Activated naive CD8-positive, alpha-beta T cell treated with anti-CD3 and anti-CD28 coated beads for 36 hours (primary cell): ENCODE measurements at places on chromosomes 5 and 9.

DNA sequence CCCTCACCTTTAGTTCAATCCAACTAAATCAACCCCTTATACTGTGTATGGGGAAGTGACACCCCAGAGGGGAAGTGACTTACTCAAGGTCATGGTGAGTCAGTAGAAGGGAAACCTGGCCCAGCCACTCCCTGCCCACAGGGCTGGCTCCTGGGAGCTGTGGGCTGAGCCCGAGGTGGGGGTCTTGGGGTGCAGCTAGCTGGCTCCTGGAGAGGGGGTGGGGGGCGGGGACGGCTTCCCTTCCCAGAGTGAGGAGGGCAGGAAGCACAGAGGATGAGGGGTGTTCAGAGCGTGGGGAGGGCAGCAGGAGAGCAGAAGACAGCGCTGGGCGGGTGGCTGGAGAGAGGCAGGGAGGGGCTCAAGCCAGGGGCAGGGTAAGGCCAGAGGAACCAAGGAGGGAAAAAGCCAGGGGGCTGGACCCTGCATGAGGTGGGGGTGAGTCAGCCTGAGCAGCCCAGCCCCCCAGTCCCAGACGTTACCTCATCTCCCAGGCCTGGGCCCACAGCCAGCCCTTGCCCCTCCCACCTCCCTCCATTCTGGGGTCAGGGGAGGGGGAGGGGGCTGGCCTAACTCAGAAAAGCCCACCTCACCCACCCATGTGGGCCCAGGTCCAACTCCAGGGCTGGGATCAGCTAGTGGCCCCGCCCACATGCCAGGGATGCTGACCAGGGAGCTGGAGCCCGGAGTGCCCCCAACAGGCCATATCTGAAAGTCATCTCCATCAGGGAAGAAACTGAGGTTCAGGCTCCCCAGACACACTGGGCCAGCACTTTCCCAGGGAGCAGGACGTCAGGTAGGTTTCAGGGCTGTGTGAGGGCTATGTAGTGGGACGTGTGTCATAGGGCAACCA, 2.8 kb downstream of the PDLIM7 start:
- peak overlapping the region; percentile 75 for H3K27ac ChIP-seq
- H3K4me3 ChIP-seq: no peak overlapping the region
- peaks cover 9% of the 10 kb centered on the region for H3K36me3 ChIP-seq
- no peak for DNase-seq
- peaks cover 10% of the 10 kb centered on the region for H3K27me3 ChIP-seq
- peaks cover 26% of the 10 kb centered on the region for H3K4me1 ChIP-seq

DNA sequence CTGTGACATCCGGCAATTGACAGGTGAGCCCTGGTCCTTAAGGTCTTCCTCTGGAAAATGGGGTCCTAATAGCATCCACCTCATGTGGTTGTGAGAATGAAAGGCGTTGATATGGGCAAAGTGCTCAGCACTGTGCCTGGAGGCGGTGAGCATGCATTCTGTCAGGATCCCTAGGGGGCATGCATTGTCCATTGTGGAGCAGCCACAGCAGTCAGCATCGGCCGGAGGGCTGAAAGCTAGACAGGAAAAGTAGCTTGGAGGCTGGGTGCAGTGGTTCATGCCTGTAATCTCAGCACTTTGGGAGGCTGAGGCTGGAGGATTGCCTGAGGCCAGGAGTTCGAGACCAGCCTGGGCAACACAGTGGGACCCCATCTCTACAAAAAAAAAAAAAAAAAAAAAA, 122.2 kb downstream of the LHX2 start:
- H3K36me3 ChIP-seq: no peaks in the 10 kb centered on the region
- no peaks in the 10 kb centered on the region for H3K4me1 ChIP-seq
- peaks cover 9% of the 10 kb centered on the region for H3K27me3 ChIP-seq
- no peak overlapping the region for H3K4me3 ChIP-seq

- no peaks in the 10 kb centered on the region for H3K4me1 ChIP-seq
- no peak overlapping the region for H3K27ac ChIP-seq
- no peaks in the 10 kb centered on the region for H3K27me3 ChIP-seq
- DNase-seq: no peak
- H3K4me3 ChIP-seq: no peak overlapping the region
These were observed 57.3 kb downstream of the ZFR start for GRCh38 chr5:32387211-32387610.

GRCh38 chr5:13649656-13650055, 294.8 kb downstream of the DNAH5 start:
- no peaks in the 10 kb centered on the region for H3K36me3 ChIP-seq
- no peak overlapping the region for H3K4me3 ChIP-seq
- no peaks in the 10 kb centered on the region for H3K4me1 ChIP-seq
- H3K27ac ChIP-seq: no peak overlapping the region
- DNase-seq: no peak

GRCh38 chr5:112373885-112374284, 45.2 kb downstream of the EPB41L4A start:
- no peak for DNase-seq
- peaks cover 27% of the 10 kb centered on the region for H3K27me3 ChIP-seq
- H3K4me1 ChIP-seq: no peaks in the 10 kb centered on the region
- no peak overlapping the region for H3K4me3 ChIP-seq

DNA sequence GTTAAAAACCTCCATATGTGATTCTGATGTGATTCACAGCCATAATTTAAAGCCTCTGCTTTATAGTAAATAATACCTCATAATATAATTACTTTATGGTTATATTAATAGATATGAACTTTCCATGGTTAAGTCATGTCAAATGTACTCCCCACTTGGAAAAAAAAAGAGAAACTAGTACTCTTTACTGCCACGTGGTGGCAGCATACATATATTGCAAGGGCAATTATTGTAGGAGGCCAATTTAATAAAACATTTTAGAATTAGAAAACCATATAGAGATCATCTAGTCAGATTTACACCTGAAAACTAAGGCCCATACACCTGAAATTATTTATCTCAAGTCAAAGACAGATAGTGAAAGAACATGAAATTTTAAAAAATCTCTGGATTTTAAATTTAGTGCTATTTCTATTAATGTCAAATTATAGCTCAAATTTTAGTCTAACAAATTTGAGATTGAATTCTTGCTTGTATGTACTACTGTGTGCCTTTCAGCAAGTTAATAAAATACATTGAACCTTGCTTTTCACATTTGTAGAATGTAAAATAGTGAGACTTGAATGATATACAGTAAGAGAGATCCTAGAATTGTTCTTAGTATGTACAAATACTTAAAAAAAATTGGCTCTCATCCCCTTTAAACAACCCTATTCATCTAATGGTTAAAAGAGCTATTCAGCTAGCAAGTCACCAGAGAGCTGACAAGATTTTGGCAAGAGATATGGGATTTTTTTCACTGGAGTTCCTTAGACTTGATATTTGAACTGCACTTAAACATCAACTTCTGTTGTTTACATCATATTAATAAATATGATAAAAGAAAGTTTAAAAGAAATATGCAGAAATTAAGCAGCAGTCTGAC, 603.8 kb downstream of the TLE4 start:
- no peak overlapping the region for H3K4me3 ChIP-seq
- no peaks in the 10 kb centered on the region for H3K36me3 ChIP-seq
- H3K27me3 ChIP-seq: peaks cover 6% of the 10 kb centered on the region
- H3K4me1 ChIP-seq: no peaks in the 10 kb centered on the region
- no peak for DNase-seq

DNA sequence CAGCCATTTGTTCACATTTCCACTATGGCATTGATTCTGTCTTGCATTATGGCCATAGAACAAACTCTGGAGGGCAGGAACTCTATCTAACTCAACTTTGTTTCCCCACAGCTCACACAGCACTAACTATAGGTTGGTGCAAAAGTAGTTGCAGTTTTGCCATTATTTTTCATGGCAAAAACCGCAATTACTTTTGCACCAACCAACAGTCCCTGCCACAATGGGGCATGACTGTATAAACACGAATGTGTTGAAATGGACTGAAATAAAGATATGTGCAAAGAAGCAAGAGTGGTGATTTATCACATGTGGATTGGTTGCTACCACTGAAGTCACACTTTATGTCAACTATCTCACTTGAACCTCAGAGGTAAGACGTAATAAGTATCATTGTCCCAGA, 338.7 kb downstream of the NTRK2 start:
- no peaks in the 10 kb centered on the region for H3K36me3 ChIP-seq
- peaks cover 3% of the 10 kb centered on the region for H3K27me3 ChIP-seq
- DNase-seq: no peak
- no peaks in the 10 kb centered on the region for H3K4me1 ChIP-seq
- H3K27ac ChIP-seq: no peak overlapping the region
- no peak overlapping the region for H3K4me3 ChIP-seq

DNA sequence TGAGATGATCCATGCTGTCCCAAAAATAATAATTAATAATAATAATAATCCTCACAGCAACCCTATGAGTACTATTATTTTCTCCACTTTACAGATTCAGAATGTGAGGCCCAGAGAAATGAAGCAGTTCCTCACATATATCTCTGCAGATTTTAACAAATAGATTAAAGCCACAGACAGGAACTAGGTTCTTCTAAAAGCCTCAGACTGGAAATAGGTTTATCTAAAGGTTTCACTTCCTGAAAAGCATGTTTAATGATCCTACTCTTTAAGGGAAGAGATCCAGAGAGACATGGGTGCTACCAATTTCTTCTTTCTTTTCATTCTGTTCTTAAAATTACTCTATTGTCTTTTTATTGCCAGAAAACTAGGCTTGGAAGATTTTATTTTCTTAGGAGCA, 1079.4 kb upstream of the COX7C start:
- no peaks in the 10 kb centered on the region for H3K4me1 ChIP-seq
- H3K4me3 ChIP-seq: no peak overlapping the region
- H3K36me3 ChIP-seq: no peaks in the 10 kb centered on the region
- DNase-seq: no peak
- H3K27me3 ChIP-seq: no peaks in the 10 kb centered on the region

- no peak for DNase-seq
- H3K27me3 ChIP-seq: peaks cover 68% of the 10 kb centered on the region
- no peak overlapping the region for H3K4me3 ChIP-seq
- H3K27ac ChIP-seq: no peak overlapping the region
- no peaks in the 10 kb centered on the region for H3K36me3 ChIP-seq
These were observed 18.7 kb upstream of the LECT2 start for GRCh38 chr5:135973323-135974020.

DNA sequence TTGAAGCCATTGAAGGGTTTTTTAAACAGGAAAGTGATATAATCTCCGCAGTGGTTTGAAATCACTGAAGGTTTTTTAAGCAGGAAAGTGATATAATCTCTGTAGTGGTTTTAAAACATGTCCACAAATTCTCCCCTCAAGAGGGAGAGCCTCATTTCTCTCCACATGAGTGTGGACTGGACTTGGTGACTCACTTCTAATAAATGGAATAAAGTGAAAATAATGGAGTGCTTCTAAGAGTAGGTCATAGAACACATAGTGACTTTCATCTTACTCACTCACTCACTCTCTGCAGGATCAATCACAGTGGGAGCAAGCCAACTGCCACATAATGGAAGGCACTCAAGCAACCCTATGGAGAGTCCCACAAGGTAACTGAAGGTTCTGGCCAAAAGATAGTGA, 12.0 kb downstream of the CTNNAL1 start:
- no peaks in the 10 kb centered on the region for H3K27me3 ChIP-seq
- H3K36me3 ChIP-seq: peaks cover 15% of the 10 kb centered on the region
- DNase-seq: no peak
- H3K4me3 ChIP-seq: no peak overlapping the region
- H3K27ac ChIP-seq: no peak overlapping the region
